ENCODE measurements at places on chromosomes 6 and 20.

DNA sequence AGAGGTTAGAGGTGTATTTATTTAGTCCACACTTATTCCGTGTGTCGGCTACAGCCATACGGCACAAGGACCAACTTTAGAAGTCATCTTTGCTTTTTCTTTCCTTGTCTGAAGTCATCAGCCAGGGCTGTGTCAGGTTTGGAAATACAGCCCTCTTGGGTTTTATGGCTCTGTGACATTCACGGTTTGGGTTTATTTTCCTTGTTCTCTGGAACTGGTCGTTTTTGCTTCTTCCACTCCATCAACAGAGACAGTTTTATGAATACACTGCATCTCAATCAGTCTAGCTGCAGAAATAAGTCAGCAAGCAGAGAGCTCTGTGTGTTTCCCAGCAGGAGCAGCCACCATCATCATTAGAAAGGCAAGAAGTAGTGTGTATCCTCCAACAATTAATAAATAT lies 132.5 kb downstream of the TBC1D7 start:
- no peak for DNase-seq

- no peak for DNase-seq
Observed at GRCh38 chr6:146420255-146420654, 123.4 kb upstream of the RAB32 start.

- no peak for DNase-seq
Observed at GRCh38 chr20:23298155-23298554, 52.4 kb upstream of the NXT1 start.

DNA sequence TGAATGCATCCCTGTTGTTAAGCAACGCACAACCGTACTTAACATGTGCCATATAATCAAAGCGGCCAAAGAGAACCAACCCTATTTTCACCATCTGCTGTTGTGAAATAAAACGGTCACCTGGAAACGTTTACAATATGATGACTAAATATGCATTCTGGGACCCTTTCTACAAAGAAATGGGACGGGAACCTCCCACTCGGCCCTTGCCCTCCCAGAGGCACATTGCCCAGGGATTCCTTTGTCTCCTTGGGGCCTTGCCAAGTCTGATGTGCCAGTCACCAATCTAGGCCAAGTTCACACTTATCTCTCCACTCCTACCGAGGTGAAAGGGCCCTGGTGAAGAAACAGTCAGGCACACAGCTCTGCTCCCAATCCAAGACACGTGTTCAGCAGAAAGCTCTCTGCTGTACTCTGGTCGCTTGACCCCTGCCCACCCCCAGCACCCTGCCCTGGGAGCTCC lies 427.4 kb upstream of the JARID2 start:
- no peak for DNase-seq

- DNase-seq = no peak
Observed at GRCh38 chr6:140051521-140052512, 677.4 kb upstream of the CITED2 start.

- no peak for DNase-seq
Observed at GRCh38 chr20:48277266-48277665, 492.0 kb upstream of the SULF2 start.

DNA sequence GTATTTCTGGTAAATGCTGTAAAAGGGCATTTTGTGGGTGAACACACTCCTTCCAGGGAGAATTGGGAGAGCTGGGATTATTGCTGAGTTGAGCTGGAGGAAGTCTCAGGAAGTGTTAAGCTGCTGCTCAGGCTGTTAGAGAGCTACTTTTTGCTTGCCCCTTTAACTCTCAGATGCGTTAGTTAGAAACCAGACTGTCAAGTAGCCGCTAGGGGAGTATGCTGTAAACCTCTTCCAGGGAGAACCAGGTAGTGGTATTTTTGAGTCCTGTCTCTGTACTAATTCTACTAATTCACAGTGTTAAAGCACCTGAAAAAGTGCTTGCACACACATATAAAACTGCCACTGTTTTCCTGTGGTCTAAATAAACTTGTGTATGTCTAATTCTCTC lies 6.6 kb upstream of the GFRAL start:
- no peak for DNase-seq

- no peak for DNase-seq
Observed at GRCh38 chr20:52060794-52061714, 130.5 kb downstream of the ZFP64 start.

DNA sequence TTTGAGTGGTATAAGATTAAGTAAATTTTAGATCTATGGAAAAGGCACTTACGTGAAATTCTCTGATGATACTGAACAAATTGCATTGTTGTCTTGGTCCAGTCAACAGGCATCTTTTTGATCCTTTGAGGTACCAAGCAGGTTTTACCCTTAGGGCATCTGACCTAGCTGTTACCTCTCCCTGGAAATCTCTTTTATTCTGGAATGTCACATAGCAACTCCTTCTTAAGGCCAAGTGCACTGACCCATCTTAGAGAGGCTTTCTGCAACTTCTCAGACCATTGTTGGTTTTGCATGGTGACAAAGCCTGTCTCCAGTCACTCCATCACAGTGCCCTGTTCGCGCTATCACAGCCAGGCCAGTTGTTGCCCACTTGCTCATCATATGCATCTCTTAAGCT lies 42.0 kb downstream of the TPD52L1 start:
- DNase-seq = no peak

- no peak for DNase-seq
Observed at GRCh38 chr6:168035098-168035660, 37.7 kb downstream of the KIF25 start.

GRCh38 chr20:13552061-13552460 lies 86.7 kb downstream of the TASP1 start:
- no peak for DNase-seq

DNA sequence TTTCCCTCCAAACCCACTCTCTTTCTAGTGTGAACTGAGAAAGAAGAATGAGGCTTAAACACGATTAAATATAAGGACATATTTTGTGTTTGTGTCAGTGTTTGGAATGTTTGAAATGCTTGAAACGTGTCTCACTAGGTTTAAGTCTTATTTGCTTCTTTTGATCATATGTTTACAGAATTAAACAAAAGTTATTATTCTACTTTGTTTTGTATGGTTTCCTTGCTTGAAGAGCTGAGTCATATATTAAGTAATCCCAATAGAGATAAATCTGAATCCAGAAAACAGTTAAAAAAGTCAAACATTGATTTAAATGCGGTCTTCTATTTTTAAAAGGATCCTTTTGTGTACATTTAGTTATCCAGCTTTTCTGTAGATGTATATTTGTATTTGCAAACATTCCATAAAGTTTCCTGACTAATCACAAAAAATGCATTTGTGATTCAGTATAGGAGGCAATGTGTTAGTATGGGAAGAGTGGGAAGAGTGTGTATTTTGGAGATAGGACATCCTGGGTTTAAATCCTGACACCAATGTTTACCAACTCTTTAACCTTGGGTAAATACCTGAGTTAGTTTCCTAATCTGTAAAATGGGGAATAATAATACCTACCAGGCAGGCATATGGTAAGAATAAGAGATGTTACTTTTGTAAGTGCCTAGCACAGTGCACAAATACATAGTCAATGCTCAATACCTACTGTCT lies 72.9 kb downstream of the TSBP1 start:
- no peak for DNase-seq

DNA sequence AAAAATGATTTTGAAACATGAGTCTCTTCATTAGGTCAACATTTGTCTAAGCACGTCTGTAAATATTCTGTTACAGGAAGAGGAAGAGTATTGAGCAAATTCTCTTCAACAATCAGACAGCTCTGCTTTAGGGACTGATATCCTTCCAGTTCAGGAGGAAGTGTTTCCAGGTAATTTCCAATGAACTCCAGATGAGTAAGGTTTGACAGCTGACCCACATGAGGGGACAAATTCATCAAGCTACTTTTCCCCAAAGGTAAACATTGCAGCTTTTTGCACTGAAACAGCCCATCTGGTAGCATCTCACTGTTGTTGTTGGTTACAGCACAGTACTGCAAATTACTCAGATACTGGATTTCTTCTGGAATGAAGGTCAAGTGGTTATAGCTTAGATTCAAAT lies 18.1 kb downstream of the ENPP1 start:
- no peak for DNase-seq

DNA sequence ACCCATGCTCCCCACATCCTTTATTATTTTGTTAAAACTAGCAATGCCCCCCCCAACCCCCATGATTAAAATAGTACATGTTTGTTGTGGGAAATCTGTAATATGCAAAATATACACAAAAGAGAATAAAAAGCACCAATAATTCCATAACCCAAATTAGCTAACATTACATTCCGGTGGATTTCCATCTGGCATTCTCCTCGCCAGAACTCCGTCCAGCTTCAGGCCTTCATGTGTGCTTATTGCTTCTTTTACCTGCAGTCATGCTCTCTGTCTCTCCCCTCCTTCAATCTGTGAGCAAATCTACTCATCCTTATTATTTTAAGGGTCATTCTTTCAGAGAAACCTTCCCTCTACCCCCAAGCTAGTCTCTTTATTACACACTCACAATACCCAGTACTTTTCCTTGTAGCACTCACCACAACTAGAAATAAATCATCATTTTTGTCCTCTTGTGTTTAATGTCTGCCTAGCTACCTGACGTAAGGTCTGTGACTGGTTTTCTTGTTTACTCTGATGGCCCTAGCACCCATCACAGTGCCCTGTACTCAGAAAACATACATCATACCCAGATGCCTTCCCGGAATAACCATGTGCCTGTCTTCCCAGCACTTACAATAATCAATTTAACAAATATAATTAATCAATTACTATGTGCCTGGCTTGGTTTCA lies 25.6 kb upstream of the IER3 start:
- no peak for DNase-seq

DNA sequence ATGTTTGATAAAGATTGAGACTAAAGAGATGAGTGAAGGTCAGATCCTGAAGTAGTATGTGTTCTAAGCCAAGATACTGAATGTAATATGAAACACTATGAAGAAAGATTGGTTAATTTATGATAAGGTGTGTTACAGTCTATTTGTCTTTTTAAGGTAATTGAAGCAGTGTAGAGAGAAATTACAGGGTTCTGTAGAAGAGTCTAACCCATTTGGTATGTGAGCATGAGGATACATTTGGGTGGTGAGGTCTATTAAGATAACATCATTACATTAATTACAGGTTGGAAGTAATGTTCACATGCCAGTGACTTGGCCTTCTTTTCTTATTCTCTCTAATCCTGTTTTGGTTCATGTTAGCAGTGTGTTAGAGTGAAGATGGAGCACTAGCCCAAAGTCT lies 61.4 kb downstream of the AFDN start:
- DNase-seq = no peak

- DNase-seq = no peak
Observed at GRCh38 chr6:24031496-24031895, 94.5 kb upstream of the NRSN1 start.

DNA sequence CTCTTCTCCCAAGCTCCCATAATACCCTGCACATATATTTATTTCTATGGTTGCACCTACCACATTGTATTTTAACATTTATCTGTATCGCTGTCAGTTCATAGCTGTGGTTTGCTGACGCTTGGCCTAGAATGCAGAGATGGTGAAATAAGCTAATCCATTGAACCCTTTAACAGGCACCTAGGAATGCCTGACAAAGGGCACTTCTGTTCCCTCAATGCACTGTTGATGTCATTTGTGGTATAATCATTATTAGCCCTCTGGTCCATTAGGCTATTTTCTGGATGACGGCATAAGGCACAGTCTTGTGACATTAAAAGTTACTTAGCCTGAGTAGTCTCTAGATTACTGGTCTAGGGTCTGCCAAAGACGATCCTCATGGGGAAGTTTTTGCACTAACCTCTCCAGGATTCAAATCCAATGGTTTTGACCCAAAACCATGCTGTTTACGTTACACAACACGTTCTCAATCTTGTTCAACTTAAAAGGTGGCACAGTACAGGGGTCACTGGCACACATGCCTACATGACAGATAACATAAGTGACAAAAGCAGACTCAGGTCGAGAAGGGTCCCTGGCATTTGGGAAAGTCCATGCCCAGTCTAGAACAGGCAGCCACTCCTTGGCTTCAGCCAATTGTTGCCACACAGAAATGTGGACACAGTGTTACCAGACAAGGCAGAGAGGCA lies 2.1 kb upstream of the YWHAB start:
- DNase-seq = no peak

DNA sequence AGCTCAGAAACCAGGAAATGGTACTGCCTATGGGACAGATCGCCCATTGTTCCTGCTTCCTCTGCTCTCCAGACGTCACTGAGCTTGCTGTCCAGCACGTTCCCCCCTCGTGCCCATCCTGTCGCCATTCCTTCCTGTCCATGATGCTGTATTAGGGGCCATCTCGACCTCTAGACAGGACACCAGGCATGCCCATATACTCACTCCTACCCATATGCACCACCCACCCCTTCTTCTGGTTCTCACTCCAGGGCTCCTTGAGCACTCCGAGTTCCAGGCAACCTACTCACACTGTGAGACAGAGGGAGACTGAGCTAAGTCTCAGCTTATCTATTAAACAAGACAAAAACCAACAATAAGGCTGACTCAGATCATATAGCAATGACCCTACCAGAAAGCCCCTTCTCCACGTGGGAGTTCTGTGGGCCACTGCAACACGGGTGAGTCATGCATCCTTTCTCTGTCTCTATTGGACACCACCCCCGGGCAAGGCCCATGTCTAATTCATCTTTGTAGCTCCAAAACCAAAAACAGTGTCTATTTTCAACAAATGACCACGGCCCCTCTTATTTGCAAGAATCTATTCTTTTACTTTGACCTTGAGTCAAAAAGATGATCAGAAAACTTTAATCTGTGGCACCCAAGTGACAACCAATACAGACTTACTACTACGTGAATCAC lies 65.7 kb downstream of the PSMG4 start:
- no peak for DNase-seq

DNA sequence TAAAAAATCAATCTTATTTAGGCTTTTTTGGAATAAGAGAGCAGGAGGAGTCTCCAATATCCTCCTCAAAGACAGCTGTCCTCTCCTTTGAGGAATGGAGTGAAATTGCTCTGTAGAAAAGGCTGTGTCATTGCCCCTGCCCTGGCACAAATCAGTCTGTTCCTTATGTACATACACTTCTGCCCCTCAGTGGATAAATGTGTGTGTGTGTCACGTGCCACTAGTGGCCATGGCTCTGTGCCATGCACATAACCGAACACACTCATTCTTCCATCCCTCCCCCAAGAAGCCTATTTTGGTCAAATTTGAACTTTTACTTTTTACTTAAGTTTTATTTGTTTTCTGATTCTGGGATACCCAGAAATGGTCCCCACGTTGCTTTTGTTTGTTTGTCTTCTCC lies 49.2 kb downstream of the ANKS1A start:
- no peak for DNase-seq

DNA sequence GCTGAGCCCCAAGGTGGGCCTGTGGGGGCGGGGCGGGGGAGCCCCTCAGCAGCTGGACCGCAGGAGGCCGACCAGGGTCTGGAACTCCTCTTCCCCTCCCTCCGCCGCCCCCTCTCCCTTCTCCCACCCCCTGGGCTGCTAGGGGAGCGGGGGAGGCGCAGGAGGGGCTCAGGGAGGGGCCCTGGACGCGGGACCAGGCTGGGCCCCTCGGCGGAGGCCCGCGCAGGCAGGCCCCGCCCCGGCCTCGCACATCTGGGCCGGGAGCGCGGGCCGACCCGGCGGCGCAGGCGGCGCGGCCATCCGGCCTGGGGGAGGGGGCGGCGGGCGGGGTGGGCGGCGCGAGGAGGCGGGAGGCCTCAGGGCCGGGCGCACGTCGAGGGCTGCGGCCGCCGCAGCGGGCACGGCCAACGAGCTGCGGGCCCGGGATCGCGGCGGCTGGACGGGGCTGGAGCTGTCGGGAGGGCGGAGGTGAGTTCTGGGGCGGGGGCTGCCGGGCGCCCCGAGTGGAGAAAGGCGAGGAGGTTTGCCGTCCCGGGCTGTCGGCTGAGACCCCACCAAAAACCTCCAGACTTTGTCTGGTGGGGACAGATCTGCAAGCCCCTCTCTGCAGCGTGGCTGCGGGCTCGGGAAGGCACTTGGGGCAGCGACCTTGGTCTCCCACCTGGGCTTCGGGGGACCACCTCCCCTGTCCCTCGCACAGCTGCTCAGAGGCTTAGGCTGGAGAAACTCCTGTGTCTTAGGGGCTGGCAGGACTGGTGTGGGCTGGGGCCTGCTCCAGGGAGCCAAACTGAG lies at the start of gene HSPA12B:
HSPA12B (plus strand) TSS at position 359 of the 792 bp plus-strand sequence. CDS start 5,990 bp downstream, outside the sequence.
- no peak for DNase-seq

All from CD4-positive, alpha-beta T cell treated with Interleukin-17A for 4 hours (primary cell).